ENCODE measurements at places on chromosomes 7 and 10. TPM values are rescaled to one million over a fixed set of nuclear protein-coding genes. Genes with fewer than 3 reads are reported as not detected.

ATP6V0A4 gene
- 0.25 TPM for total RNA-seq

UCN3 gene
- total RNA-seq: not detected

H2BK1 gene
- not detected for total RNA-seq

PCDH15 gene
- total RNA-seq: not detected

CXCL12 gene
- 48.2 TPM for total RNA-seq

PTPRZ1 gene
- total RNA-seq: 1.6 TPM

SLIT1 gene
- not detected for total RNA-seq

NKX2-3 gene
- not detected for total RNA-seq

CPED1 gene
- 6.1 TPM for total RNA-seq

DNA sequence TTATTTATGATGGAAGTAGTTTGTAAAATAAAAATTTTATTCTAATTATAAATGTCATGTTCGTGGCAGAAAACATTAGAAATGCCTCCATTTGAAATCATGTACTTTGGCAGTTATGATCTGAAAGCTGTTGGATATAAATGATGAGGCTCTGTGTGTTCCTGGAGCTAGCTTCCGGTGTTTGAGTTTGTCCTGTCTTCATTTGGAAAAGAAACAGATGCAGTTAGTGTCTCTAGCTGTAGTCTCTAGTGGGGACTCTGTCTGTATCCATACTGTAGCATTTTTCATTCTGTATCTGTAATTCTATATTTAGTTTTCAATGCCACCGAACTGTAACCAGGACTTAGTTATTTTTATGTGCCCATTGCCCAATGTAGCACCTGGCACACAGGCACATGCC is 197.0 kb upstream of the FZD1 start:
- DNase-seq: no peak

- DNase-seq: no peak
Observed at GRCh38 chr7:13835442-13835841, 154.0 kb downstream of the ETV1 start.

DNA sequence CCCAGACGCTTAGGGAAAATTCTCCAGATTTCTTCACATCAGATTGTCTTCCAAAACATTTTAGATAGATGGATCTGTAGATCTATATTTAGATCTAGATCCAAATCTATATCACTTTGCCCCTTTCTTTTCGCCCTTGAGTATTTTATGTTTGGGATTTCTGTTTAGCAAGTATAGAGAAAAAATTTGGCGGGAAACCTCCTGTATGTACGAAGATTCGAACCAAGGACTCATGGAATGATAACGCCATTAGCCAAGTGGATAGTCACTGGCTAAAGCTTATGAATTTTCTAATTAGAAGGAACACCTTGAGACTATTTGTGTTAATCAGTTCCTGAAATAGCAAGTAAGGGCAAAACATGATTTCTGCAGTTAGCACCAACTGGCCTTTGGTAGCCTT is 1.2 kb downstream of the THNSL1 start:
- no peak for DNase-seq

- peak; percentile 47 for DNase-seq
Observed at GRCh38 chr7:47087866-47088265, 494.0 kb downstream of the TNS3 start.

DNA sequence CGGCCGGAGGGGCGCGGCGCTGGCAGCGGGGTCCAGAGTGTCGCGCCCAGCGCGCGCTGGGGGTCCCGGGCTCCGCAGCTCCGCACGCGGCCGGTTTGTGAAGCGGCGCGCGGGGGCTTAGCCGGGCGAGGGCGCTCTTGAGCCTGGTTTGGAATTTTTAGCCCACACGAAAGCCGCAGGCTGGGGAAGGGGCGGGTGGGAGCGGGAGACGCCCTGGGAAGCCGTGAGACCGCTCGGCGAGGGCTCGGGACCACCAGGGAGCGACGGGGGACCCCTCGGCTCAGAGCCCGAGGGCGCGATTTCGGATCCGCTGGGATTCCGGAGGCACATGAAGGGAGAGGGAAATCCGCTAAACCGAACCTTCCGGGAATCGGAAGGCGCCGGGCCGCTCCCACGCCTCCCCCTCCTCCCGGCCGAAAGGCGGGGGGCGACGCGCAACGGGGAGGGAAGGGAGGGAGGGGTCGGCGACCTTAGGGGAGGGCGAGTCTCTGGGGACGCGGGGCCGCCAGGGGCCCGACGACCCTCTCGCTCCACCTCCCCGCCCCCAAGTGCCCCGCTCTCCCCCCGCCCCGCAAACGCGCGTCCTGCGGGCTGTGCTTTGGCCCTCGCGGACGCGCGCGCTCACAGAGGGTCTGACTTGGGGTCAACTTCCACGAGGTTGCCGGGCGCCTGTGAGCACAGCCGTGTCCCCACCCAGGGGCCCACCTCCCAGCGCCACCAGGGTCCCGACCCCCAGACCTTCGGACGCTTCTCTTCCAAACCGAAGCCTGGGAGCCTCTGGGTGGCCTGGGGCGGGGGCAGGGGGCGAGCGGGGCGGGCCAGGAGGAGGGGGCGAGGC is 5.1 kb upstream of the ELFN1 start:
- DNase-seq: peak; percentile 31

- no peak for DNase-seq
Observed at GRCh38 chr7:72223351-72223750, 188.8 kb downstream of the CALN1 start.

GRCh38 chr10:33321516-33321915 is 13.0 kb downstream of the NRP1 start:
- DNase-seq: no peak

DNA sequence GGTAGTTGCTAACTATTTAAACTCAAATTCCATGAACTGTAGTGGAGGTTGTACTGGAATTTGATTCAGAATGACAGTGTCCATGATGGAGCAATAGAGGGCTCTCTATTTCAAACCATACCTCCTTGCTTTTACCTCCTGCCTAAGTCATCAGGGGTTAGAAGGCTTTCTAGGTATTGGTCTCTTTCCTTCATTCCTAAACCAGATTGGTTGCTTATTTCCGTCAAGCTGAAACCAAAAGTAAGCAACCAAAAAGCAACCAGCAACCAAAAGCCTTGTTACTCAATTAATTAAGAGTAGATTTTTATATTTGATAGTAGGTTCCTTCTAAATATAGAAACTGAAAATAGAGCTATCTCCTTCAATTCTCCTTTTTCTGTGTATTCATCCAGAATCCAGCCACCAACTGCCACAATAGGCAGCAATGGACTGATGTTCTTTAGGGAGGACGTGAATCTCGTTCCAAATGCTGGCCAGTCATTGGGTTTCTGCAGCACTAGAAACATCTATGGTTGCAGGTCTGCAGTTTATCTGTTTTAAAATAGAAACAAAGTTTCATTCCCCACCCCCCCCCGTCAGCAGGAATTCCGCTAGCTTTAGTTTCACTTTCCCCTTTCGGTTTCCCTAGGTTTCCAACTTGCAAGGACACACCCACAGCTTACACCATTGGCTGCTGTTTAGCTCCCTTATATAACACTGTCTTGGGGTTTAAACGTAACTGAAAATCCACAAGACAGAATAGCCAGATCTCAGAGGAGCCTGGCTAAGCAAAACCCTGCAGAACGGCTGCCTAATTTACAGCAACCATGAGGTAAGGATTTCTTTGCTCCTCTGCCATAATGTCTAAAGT is at the start of gene IFIT1:
Gene IFIT1 (plus strand): TSS at position 717 of the 850 bp plus-strand sequence. CDS start 90 bp downstream, at position 807.
- DNase-seq: peak; percentile 94

DNA sequence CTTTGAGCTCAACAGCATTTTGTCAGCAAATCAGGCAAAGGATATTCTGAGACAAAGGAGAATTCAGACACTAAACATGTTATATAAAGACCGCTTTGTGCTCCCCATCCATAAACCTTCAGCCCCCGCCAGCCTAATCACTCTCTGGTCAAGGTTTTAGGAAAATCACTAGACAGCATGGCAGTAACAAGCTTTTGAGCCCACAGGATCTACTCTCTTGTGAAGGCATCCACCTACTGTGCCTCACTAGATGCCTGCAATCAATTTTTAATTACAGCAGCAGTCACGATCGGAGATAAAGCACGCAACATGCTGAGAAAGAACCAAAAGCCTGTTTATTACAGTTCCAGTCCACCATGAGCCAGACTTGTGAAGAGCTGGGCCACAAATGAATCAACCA is 19.1 kb downstream of the PDE1C start:
- no peak for DNase-seq

- peak; percentile 52 for DNase-seq
Observed at GRCh38 chr10:5585517-5586206, 60.9 kb downstream of the CALML3 start.

DNA sequence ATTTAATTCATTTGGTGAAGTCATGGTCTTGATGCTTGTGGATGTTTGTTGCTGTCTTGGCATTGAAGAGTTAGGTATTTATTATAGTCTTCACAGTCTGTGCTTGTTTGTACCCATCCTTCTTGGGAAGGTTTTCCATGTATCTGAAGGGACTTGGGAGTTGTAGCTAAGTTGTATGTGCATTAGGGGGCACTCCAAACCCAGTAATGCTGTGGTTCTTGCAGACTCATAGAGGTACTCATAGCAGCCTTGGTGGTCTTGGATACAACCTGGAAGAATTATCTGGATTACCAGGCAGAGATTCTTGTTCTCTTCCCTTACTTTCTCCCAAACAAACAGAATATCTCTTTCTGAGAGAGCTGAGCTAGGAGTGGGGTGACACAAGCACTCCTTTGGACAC is 93.2 kb downstream of the ADCYAP1R1 start:
- DNase-seq: no peak

GRCh38 chr10:101311185-101312066 is 42.5 kb upstream of the BTRC start:
- no peak for DNase-seq

DNA sequence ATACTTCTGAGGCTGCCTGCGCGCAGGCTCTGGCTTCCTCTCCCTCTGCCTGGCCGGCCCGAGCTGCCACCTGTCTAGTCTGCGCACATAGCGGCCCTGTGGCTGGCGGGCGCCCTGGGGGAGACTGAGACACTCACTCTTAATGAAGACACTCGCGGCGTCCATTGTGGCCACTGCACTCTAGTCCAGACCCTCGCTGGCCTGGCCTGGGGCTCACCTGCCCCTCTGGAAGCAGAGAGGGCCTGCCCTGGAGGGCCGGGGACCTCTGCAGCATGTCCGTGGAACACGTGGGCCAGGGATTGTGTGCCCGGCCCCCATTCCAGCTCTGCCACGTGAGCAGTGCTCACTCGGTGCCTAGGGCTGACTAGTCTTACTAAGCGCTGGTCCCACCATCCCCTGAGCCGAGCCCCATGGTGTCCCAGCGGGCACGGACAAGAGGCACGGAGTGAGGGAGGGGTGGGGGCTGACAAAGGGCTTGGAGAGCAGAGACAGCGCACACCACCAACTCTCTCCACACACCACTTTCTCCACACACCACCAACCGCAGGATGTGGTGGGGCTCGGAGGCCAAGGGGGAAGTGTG is 149.3 kb downstream of the ELFN1 start:
- no peak for DNase-seq

- peak; percentile 16 for DNase-seq
Observed at GRCh38 chr10:124619195-124619594, 125.0 kb downstream of the FAM53B start.

GRCh38 chr7:66170309-66171231 is 34.6 kb upstream of the TPST1 start:
- DNase-seq: no peak

All from astrocyte (in vitro differentiated cells and primary cell).